ENCODE measurements at places on chromosomes 6 and 20.

- no peak for DNase-seq
Measured at GRCh38 chr20:5570452-5570851, 179.7 kb upstream of the SHLD1 start.

DNA sequence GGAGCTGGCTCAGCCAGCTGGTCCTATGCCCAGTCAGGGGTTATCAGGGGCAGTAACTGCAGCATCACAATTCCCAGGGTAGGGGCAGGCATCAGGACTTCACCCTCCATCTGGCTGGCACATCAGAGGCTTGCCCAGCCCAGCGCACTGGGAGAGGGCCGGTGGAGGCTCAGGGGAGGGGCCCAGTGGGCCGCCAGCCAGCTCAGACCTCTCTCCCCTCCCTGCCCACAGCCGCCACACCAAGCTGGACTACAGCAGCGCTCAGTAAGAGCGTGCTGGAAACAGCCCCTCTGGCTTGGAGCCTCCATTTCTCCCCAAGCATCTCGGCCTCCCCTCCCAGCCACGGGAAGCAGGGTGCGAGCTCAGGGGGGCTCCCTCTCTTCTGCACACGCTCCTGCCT is 22.0 kb downstream of the ADA start:
- DNase-seq = no peak

- DNase-seq = no peak
Measured at GRCh38 chr6:83908813-83909212, 49.3 kb downstream of the CYB5R4 start.

DNA sequence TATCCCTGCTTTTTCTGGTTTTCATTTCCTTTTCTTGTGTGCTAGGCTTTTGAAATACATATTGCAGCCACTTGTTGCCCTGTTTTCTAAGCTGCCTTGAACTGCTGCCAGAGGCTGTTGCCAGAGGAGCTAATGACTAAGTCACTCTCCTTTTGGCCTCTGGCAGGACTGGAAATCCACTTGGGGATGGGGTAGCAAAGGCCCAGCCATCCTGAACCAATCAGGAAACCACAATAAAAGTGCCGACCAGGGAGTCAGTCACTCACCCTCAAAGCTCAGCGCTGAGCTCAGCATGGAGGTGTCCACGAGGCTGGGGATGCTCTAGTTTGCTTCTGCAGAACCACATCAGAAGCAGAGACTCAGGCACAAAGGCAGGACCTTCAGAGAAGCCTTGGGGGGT is 813.0 kb downstream of the DHX35 start:
- DNase-seq = no peak

DNA sequence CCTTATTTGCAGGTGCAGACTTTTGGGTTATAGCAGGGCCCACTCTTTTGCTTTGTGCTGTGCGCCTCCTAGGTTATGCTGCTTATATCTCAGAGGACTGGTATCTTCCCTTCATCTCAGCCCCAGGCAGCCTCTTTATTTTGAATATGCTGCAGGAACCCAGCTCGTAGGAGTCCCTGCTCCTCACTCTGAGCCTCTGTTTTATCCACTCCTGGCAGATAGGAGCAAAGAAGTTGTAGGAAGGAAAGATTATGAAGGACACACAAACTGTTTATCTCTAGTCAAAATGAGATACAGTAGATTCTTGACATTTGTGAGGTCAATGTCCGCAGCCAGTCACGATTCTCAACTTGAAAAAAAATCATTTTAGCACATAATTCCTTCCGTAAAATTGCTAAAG is 15.6 kb downstream of the L3MBTL3 start:
- DNase-seq = no peak

DNA sequence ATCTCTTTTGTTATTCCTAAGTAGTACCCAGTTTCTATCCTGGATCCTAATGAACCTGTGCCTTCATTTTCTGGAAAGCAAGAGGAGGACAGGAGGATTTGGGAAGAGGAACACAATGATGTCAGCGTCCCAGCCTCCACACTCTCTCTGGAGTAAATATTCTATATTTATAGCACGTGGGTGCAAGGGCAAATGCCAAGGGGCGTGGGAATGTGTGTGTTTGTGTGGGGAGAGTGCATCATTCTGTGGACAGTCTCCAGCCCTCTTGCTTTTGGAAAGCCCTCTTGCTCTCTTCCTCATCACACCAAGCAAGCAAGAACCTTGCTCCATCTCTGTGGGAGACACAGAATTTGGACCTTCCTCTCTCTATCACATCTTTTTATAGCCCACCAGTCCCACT is 103.2 kb upstream of the EMILIN3 start:
- no peak for DNase-seq

DNA sequence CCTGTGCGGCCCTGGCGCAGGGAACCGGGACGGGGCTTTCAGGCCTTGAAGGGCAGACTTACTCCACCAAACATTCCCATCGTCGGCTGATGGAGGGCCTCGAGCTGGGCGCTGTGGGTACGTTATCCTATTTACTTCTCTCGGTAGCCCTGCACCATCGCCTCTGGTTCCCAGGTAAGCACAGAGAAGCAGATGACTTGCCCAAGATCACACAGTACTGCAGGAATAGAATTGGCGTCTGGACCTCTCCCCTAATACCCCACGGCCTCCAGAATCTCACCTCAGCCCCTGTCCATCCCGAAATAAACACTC is 46.4 kb downstream of the PDYN start:
- DNase-seq = no peak

DNA sequence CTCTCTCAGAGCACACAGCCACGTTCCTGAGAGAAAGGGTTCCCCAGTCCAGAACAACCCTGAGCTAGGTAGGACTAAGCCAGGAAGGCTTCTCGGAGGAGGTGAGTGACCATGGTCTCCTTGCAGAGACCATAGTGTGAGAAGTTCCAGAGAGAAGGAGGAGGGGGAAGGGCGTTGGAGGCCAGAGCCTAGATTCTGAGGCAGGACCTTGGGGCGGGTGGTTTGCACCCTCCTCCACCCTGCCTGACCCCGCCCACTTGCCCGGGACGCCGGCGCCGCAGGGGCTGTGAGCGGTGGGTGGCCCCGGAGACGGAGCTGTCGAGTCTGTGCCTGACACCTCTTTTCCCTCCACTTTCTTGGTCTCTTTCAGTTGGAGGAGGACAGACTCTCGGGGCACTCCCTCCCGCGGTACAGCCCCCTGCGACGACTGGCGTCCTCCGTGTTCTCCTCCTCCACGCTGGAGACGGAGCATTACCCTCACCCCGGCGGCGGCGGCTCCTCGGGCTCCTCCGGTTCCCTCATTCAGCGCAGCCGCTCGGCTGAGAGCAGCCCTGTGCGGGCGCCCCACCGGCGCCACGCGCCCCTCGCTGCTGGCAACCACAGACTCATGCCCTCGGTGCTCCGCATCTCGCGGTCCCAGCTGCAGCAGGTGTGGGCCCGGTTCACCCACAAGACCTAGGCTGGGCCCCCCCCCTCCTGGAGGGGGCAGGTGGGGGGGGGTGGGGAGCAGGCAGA is 26.2 kb downstream of the TTBK1 start:
- peak; percentile 63 for DNase-seq

- DNase-seq = no peak
Measured at GRCh38 chr6:111949546-111949945, 76.3 kb upstream of the FYN start.

GRCh38 chr6:16148498-16148897 is 19.6 kb downstream of the MYLIP start:
- peak; percentile 83 for DNase-seq

DNA sequence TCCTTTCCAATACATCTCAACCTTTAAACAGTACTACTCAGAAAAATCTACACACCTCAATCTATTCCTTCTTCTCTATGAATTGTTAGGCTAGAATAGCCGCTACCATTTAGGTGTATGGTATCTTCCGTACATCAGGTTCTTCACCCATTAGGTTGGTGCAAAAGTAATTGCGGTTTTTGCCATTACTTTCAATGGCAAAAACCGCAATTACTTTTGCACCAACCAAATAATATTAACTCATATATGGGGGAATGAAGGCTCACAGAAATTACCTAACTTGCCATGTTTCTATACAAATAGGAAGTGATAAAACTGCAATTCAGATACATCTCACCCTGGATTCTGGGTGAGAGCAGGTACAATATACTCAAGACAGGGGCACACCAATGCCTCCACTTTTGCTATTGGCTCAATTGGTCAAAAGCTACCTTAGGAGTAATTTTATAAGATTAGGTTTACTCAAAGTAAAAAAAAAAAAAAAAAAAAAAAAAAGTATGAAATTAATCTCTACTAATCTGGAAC is 37.7 kb upstream of the ARHGAP18 start:
- DNase-seq = no peak

DNA sequence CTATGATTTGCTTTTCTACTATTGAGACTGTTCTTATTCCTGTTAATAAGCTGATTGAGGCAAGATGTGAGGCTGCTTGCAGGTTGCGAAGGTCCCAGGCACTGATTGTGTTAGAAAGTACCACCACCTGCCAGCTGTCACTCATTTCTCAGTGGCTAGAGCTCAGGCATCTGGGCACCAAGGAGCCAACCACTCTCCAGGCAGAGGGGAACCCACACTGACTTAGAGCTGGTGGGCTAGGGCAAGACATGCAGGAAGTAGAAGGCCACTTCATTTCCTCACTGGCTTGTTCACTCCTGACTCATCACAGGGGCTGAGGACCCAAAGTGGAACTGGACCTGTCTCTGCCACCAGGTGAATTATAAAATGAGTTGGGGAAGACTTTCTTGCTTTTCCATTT is 7.8 kb upstream of the DLL1 start:
- peak; percentile 55 for DNase-seq

- DNase-seq = no peak
Measured at GRCh38 chr20:38724626-38725147, 401 bp downstream of the SLC32A1 start.

DNA sequence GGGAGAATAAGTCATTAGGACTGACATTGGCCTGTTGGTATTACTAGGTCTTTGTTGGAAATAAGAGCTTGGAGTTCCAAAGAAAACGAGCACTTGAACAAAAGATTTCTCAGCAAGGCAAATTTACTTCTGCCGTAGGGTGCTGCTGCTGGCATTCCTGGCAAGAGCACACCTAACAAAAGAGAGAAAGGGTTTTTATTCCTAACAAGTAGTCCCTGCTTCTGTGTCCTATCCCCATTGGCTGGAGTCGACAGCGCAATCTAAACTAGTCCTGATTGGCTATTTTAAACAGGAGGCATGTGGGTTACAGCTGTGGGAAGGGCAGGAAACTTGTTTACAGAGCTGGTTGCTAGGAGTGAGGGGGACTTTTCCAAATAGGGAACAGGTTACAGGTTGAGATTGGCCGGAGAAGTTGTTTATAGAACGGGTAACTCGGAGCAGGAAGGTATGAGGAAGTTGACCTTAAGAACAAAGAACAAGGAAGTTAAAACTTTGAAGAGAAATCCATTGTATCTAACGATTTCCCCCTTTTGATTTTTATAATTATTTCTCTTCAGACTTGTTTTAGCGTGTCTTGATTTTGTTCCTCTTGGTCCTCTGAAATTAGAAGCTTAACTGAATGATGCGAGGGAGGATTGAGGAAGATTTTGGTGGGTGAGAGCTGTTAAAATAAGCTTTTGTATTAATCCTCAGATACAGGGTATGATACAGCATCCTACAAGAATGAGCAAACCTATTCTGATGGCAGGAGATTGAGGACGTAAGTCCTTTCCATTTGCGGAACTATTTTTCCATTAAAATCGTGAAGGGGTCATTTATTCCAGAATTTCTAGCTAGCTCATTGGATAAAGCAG is 3.4 kb upstream of the ZNFX1 start:
- DNase-seq = peak; percentile 82

- DNase-seq = no peak
Measured at GRCh38 chr20:63868264-63868663, 3.2 kb downstream of the TPD52L2 start.

DNA sequence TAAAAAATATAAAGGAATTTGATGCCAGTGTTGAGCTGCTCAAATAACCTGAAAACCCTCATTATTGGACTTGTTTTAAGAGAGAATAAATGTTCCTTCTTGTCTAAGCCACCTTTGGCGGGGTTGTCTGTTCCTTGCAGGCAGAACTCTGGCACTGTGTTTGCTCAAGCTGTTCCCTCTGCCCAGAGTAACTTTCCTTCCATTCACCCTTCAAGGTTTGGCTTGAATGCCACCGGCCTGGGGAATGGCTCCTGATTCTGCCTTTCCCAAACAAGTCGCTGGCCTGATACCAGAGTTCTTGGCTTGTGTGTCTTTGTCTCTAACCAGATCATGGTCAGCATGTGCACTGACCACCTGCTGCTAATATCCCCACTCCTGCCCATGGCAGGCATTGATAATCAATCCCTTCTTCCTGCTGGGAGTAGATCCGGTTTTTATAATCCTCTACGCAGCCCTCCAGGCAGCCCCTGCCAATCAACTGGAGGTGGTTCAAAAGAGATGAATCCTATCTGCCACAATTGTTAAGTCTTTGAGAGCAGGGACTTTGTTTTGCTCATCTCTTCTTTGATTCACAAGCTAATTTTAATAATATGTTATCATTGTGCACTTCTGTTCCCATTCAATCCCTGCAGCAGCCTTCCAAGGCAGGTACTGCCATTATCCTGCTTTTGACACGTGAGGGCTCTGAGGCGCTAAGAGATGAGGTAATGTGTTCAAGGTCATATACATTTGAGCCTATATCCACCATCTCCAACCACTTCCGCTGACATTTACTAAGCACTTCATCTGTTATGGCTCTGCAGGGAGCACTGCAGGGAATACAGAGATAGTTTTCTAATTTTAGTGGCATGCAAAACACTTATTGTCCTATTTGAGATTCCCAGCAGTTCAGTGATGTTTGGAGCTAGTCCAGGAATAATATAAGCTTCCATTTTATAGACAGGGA is 3.1 kb upstream of the CCM2L start:
- DNase-seq = peak; percentile 51

DNA sequence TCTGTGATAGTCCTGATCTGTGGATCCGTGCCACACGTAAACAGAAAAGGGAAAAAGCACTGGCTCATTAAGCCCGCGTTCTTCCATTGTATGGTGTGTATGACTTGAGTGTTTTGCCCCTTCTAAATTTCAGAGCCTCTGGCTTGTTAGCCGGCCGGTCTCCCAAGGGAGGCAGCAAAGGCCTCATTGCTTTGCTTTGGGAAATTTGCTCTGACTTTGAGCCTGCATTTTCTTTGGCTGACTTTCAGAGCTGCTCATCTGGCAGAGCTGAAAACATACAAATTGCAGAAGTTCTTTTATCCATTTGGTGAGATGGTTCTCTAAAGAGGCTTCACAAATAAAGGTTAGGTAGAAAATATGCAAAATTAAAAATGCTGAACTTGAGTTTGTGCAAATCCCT is 123.0 kb downstream of the UTRN start:
- DNase-seq = no peak

GRCh38 chr6:30875244-30876038 is 8.9 kb upstream of the DDR1 start:
- peak; percentile 77 for DNase-seq
